ENCODE measurements at places on chromosomes 7 and 10.
A peak's percentile ranks its signal among the peaks of the same experiment; 100 is the strongest.

DNA sequence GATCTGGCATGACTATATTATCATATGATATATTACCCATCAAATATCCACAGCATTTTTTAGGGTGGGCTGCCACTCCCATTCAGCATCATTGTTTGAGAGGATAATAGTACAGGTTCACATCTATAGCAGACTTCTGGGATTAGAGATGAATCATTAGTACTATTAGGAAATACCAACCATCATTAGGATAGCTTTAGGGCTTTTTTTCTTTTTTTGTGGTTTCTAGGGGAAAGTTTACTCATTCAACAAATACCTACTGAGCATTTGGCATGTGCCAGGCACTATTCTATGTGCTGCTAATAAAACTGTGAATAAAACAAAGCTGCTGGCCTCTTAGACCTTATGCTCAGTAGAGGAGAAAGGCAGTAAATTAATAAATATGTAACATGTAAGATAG is 40.6 kb downstream of the NHLRC2 start:
- DNase-seq = no peak

DNA sequence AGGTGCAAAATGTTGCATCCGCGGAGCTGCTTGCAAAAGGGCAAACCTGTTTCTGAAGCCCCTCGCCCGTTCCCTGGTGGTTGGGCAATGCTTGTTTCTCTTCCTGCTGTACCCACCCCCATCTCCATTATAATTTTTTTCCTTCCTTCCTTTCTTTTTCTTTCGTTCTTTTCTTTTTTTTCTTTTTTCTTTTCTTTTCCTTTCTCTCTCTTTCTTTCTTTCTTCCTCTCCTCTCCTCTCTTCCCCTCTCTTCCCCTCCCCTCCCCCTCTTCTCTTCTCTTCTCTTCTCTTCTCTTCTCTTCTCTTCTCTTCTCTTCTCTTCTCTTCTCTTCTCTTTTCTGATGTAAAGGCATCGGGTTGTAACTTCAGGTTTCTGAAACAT is 278.2 kb downstream of the GATA3 start:
- no peak for DNase-seq

DNA sequence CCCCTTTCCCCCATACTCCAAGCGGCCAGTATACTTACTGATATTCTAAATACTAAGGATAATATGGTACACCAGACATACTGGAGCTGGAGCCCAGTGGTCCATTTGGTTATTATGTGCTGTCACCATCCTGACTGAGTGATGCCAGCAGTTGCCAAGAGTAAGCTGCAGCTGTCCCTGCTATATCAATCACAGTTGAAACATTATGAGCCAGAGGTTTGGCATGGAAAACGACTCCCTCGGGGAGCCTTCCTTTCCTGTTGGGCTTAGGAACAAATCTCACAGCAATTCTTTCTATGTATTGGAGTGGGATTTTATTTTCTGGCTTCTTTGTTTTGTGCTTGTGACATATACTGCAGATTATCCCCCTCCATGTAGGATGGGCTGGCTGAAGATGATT is 32.6 kb downstream of the STRIP2 start:
- DNase-seq = no peak

DNA sequence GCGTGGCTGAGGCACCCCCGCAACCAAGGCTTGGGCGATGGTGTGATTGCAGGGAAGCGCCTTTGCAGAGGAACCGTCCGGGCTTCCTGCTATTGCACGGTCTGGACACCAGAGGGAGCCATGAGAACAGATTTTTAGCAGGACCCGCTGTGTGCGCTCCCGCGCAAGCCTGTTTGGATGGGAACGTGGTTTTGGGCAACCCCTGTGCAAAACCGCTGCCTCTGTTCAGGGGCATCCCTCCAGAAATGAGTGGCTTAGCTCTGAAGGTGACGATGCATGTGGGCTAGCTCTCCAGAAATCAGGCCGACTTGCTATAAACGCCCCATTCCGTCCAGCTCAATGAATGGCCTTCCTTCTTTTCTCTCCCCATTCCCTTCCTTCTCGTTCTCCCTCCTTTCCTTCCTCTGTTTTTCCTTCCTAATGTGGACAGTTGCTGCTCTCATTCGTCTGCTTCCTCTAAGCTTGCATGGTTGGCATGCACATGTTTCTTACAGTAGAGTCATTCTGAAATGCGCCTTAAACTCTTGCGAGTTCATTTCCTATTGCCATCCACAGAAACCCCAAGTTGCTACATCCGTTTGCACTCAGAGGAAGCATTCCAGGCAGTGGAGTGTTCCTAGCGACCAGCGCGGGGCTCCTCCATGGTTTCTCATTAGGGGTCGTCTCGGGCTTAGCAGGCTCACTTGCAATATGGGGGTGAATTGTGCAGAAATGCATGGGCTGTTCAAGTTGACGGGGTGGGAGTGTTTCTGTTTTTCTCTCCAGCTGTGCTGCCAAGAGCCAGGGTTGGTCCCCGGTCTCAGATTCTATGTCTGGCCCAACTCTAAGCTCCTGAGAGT is 302.5 kb upstream of the GALNT17 start:
- DNase-seq = peak; percentile 58

DNA sequence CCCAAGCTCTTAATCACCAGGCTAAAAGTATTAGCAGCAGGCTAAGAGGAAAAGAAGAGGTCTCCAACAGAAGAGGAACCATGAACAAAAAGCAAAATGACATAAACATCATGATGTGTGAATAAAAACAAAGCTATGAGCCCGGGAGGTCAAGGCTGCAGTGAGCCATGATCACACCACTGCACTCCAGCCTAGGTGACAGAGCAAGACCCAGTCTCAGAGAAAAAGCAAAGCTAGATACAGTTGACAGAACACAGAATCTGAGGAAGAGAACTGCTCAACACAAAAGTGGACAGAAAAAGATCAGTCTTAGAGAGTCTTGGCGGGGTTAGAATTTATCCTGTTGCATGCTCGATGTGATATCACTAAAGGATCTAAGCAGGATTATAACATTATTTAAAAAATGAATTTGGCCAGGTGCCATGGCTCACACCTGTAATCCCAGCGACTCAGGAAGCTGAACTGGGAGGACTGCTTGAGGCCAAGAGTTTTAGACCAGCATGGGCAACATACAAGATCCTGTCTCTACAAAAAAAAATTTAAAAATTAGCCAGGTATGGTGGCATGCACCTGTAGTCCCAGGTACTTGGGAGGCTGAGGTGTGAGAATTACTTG is 37.5 kb downstream of the NT5C2 start:
- DNase-seq = no peak

GRCh38 chr10:75407713-75408508 is 6.3 kb upstream of the ZNF503 start:
- no peak for DNase-seq

DNA sequence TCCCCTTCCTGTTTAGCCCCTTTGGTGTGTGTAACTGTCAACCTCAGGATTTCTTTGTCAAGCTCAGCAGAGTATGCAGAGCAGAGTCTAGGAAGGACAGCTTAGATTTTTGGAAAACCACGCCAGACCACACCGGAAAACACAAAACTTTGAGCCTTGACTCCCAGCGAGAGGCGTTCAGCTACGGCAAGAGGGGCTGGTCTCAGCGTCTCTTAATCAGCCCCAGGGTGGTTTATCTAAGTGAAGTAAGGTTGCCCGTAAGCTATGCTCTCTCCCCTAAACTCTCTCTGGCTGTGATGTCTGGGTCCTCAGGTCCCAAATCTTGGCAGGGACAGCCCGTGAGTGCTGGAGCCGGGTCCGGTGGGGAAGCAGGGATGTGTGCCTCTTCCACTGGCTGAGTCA is 230.9 kb downstream of the KLF6 start:
- DNase-seq = no peak

DNA sequence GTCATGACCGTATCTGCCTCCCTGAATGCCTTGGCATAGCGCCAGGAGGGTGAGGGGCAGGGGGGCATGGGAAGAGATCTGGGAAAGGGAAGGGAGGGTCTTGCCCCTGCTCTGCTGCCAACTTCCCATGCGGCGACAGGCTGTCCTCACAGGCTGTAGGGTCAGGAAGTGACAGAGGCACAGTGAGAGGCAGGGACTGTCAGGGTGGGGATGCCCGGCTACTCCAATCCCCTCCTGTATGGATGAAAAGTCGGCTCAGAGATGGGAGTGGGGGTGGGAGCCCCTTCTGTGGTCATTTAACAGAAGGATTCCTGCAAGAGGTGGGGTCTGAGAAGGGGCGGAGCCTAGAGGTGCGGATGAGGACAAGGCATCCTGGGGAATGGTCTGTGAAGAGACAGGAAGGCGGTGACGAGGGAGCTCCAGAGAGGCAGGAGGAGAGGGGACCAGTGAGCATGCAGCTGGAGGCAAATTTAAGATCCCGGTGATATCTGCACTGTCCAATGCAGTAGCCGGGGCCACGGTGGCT is 20.8 kb upstream of the UNC5B start:
- DNase-seq = no peak

GRCh38 chr10:110353244-110354119 is 48.8 kb upstream of the SMNDC1 start:
- DNase-seq = peak; percentile 52

DNA sequence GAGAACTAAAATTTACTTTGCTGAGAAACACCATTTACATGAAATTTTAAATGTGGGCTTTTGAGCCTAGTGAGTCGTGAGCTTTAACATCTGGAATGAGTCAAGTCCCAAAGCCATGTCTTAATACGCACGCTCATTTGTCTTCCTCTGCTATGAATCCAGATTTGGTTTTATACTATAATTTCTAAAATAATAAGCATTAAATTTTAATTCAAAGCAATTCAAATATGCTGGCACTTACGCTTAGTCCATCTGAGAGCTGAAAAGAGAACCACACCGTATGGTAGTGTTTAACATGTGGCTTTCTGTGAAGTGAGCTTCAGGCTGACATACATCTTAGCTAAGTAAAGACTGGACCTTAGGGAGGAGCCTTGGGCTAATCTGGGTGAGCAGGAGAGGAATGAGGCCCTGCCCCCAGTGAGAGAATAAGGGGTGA is 52.2 kb downstream of the CUBN start:
- DNase-seq = no peak

DNA sequence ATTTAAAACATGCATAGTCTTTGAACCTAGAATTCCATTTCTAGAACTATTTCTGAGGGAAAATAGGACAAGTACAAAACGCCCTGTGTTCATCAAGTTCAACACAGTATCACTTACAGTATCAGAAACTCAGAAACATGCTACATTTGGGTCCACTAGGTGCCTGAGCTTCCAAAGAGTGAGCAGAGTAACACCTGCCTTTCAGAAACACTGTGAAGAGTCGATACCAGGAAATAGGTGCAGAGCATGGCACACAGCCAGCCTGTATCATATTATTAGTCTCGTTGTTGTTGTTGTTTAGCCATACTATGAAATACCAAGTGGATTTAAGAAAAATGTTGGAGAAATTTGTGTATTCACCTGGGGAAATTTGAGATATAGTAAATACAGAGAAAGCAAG is 392.1 kb upstream of the MGMT start:
- DNase-seq = no peak

DNA sequence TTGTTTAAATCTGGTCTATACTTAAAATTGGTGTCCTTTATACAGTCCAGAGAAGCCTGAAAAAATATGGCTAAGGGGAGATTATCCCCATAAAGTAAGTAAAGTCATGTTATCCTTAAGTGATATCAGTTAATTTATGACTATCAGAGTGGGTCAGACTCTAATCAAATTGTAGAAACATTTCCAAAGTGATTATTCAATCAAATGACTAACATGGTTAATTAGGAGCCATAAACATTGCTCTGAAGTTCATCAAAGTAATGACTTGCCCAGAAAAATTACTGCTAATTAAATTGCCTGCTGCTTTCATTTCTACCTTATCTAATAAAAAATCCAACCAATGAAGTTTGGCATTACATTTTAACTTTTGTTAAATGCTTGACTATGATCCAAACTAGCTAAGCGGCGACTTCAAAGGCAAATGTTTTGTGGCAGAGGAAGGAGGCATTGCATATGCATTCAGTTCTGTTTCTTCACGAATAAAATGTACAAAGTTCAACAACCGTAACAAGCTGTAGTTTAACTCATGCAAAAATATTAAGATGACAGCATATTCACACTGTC is 76.7 kb downstream of the ETV1 start:
- no peak for DNase-seq

- DNase-seq = no peak
These were observed 222.3 kb downstream of the SNX10 start for GRCh38 chr7:26513948-26514347.

- no peak for DNase-seq
These were observed 52.6 kb upstream of the BET1 start for GRCh38 chr7:94056796-94057207.

DNA sequence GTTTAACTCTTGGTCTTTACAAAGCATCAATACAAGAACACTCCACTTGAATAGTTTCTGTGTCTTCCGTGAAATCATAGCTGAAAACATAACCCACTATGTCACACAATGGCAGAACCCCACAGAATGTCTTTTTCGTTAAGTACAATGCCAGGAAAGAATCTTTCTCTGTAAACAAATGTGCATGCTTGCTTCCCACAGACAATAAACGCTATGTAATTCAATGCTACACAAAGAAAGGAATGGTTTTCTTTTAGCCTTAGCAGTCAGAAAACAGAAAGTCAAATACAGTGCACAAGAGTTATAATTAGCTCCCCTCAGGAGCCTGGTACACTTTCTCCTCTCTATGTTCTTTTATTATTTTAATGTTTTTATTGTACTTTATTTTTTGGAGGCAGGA is 186.1 kb downstream of the SRPK2 start:
- DNase-seq = no peak

GRCh38 chr10:22374489-22375126 is 29.3 kb downstream of the SPAG6 start:
- DNase-seq = no peak

GRCh38 chr7:135933509-135934188 is 43.5 kb downstream of the MTPN start:
- no peak for DNase-seq

- no peak for DNase-seq
These were observed 51.5 kb downstream of the MCMBP start for GRCh38 chr10:119821182-119821581.

GRCh38 chr10:44280226-44281014 is 104.5 kb downstream of the CXCL12 start:
- no peak for DNase-seq

DNA sequence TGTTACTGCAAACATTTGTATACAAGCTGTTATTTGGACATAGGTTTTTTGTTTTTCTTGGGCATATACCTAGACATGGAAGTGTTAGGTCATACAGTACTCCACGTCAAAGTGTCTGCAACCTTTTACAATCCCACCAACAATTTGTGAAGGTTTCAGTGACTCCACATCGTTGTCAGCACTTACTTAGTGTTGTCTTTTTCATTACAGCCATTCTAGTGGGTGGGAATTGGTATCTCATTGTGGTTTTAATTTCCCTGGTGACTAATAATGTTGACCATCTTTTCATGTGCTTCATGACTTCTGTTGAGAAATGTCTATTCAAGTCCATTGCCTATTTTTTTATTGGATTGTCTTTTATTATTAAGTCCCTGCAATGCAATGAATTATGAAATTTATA is 95.0 kb downstream of the UBE3C start:
- DNase-seq = no peak

- no peak for DNase-seq
These were observed 4.1 kb upstream of the SLC18A3 start for GRCh38 chr10:49605939-49606509.
